CMK (cell line): ENCODE measurements at places on chromosomes 2 and 18.

- no peak for DNase-seq
These were observed 1.5 kb downstream of the RALB start for GRCh38 chr2:120254178-120254577.

DNA sequence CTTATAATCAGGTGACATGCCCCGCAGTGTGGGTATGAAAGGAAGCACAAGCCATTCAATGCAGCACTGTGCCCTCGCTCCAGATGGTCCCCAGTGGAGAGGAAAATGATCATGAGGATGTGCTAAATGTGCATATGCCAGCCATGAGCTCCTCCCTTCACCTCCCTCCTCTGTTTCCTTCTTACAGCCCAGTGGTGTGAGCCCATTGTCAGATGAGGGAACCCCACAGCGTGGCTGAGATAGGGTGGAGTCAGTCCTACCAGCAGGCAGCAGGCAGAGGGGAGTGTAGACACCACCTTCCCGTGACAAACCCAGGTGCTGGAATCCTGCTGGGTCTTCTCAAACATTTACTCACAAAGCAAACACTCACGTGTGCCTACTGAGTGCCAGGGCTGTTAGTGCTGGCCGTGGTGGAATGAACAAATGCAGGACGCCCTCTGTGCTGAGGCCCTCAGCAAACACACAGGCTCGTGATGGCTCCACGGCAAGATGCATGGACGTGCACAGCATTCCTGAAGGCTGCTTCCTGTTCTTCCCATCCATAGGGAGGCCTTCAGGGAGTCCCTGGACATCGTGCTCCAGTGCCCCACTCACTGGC, 181.7 kb upstream of the TPO start:
- no peak for DNase-seq

- no peak for DNase-seq
These were observed 210.3 kb downstream of the TMX3 start for GRCh38 chr18:68504441-68505177.

DNA sequence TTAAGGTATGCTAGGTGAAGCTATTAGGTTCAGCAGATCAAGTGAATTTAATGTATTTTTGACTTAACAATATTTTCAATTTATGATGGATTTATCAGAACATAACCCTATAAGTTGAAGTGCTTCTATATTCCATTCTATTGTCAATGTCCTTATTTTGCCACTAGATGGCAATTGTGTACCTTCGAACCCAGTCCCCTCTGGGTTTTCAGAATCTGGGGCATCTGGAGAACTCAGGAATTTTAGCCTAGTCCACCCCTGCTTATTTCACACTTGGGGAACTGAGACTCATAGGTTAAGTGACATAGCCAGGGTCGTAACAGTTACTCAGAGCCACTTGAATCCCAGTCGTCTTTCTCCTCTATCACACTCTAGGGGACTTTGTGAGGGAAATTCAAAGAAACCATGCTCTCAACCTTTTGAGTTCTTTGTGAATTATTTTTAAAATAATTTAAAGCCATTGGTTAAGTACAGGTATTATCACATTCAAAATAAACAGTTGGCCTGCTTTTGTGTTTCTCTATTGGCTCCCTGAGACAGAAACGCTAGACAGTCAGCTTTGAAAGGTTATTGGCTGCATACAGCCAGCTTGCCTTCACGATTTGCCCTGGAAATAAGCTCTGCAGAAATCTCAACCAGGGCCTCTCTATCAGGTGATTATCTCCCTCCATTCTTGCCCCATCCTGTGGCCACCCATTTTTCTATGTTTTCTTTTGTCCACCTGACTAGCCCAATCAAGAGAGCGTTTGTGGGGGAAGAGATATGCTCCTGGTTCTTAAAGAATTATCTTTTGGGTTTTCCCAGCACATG, 145.0 kb downstream of the TTC27 start:
- peak; percentile 21 for DNase-seq

DNA sequence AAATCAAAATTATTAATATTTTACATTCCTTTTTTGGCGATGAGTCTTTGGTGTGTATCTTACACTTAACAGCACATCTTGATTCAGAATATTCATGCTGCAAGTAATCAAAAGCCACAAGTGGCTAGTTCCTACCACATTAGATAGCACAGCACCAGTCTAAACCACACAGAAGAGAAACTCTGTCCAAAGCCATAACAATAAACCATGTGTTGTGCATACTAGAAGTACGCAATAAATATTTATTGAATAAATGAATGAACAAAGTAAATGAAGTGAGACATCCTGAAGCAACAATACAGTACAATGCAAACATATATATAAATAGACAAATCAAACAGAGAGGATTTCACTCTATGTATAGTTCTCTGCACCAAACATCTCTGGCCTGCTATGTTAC, 287.3 kb downstream of the EXOC6B start:
- no peak for DNase-seq

DNA sequence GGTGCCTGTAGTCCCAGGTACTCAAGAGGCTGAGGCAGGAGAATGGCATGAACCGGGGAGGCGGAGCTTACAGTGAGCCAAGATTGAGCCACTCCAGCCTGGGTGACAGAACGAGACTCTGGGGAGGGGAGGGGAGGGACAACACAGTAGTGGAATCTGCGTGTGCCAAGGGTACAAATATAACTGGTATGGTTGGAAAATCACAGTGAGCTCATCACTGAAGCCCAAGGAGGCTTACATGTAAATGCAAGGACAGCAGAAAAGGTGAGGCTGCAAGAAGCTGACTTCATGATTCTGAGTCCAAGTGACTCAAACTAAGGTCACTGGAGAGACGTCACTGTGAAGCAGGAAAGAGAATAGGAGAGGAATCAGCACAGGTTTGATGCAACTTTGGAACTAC, 9.2 kb downstream of the SEPTIN10 start:
- no peak for DNase-seq

- DNase-seq: no peak
These were observed 1398.3 kb downstream of the DSC3 start for GRCh38 chr18:29644276-29644675.

GRCh38 chr2:239700686-239701345, 300.0 kb upstream of the HDAC4 start:
- no peak for DNase-seq

GRCh38 chr2:70479816-70480215, 73.8 kb downstream of the TGFA start:
- no peak for DNase-seq

DNA sequence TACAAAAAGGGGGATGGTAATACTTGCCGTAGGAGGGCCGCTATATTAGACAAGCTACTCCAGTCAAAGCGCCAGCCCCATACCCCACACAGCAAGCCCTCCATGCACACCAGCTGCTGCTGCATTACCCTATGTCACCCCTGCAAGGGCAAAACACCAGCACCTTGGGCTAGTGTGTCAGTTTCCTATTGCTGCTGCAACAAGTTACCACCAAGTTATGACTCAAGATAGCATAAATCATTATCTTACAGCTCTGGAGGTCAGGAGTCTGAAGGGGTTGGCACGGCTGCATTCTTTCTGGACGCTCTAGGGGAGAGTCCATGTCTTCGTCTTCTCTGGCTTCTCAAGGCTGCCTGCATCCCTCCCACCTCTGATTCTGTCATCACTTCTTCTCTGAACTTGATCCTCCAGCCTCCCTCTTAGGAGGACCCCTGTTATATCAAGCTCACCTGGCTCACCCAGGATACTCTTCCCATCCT, 88.6 kb upstream of the ACAA2 start:
- no peak for DNase-seq

DNA sequence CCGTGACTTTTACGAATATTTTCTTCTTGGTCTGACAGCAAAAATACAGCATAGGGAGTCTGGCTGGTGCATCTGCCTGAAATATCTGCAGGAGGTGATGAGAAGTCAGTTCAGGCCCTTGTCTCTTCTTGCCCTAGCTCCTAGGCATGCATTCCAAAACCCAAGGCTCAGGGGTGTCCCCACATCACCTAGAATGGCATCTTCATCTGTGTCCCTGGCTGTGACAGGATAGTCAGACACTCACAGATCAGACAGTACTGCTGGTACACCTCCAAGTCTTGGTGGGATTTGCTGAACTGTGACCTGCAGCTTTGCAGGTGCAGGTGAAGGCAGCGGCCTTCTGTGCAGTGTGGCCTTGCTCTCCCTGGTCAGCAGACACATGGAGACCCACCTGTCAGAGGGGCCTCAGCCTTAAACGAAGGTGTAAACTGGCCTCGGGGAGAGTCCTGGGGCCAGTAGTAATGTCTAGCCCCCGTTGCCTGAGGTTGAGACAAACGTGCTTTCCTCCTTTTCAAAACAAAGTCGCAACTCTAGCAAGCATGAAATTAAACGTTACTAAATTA, 42.8 kb downstream of the MBP start:
- DNase-seq: no peak
